ENCODE measurements at places on chromosomes 4 and X. TPM values are rescaled to one million over a fixed set of nuclear protein-coding genes. Genes with fewer than 3 reads are reported as not detected.

DNA sequence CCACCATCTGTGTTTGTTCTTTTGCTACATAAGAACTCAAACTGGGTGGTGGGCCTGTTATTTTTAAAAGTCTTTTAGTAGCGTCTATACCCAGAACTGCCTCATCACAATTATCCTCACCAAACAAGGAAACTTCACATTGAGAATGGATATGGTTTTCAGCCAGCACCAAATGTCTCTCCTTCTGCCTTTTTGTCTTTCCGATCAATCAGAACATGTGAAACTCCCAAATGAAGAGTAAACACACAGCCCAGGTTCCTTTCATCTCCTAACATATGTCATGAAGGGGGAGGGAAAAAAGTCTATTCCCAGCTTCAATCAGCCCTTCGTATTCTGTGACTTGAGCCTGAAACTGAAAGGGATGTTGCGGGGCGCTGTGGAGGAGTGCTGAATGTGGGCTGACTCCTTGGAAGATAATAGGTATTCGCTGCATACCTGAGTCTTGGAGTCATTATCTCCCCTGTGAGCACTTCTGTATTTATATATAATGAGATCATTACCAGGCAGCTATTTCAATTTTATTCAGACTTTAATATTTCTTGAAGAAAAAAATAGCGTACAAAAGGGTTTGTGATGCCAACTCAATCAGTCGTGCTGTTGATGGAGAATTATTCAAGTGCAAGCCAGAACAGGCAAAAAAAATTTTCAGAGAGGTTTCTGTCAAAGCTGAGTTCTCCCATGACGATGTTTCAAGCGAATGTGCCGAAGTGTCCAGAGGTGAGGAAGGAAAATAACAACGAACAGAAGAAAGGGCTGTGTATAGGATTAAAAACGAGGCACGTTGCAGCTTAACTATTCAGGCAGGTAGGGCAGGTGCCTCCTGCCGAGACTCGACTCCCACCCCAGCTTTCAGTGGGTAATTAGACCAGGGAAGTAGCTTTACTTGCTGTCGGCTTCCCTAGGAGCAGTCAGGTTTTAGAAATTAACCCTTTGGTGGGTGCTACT lies 163.9 kb upstream of the NOCT start:
- no peak for DNase-seq

GRCh38 chr4:143399113-143399949 lies 62.7 kb downstream of the GAB1 start:
- no peak for DNase-seq

DNA sequence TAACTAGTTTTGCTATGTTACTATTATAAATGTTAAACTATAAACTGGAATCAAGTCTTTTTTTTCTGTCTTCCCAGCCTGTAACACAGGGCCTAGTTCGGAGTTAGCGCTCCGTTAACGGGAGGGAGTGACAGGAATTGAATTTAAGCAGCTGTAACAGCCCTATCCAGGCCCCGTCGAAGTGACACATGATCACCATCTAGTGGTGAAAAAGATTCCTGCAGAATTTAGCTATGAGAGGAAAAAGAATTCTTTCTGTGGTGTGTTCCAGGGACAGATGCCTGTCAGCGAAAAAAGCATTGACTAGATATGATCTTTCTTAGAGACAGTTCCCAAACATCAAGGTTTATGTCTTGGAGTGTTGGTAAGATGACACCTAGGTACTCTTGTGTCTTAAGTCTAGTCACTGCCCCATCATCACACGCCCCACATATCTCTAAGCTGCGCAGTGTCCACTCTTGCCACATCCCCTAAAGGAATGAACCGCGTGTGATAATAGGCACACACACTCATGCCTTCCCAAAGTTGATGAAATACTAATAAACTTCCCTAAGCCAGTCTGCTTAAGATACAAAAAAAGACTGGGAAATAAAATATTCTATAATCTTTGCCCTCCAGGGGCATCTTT lies 2.1 kb downstream of the GAB3 start:
- no peak for DNase-seq

GRCh38 chr4:123623611-123624010 lies 227.0 kb downstream of the SPRY1 start:
- no peak for DNase-seq

- DNase-seq = no peak
These were observed 68.9 kb downstream of the RAB28 start for GRCh38 chr4:13415068-13415785.

GRCh38 chr4:174316546-174316945 lies 32.8 kb downstream of the CEP44 start:
- no peak for DNase-seq

DNA sequence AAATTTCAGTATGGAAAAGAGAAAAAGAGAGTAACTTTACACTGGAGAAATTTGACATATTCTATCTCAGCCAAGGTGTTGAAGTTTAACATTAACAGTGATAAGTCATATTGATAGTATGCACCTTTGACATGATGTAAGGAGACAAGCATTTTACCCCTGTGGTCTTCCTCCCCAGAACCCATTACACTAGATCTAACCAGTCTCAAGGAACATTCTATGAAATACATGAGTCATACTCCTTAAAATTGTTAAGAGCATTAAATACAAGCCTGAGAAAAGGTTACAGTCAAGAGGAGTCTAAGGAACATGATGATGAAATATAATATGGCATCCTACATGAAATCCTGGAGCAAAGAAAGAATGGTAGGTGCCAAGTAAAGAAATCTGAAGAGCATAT lies 1151.3 kb upstream of the IGFBP7 start:
- DNase-seq = no peak

DNA sequence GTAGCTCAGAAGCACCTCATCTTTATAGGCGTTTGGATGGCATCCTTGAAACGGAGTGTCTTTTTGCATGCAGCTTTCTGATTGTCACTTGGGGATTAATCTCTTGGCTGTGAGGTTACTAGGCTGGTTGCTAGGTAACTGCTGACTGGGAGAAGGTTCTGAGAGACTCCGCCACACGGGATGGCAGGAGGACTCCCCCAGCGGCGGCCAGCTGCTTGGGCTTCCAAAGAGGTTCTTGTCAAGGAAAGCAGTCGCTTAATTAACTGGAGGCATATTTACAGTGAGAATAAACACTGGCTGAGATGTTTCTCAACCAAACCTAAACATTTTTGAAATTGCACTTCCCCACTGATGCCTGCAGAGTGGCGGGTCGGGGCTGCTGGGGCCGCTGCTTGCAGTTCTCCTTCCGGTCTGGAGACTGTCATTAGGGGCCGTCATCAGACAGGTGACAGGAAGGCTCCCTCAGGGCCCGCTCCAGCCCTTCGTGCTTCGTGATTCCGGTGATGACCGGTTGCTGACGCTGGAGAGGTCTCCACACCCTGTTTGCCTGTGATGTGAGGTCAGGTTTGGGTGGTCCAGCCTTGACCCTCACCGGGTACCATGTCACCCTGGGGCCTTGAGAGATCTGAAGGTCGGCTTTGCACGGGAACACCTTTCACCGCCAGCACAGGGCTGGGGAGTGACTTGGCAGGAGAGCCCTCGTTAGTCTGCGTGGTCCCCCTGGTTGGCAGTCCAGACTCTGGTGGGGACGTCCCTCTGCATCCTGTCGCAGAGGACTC lies 9.1 kb downstream of the NSG1 start:
- no peak for DNase-seq

- no peak for DNase-seq
These were observed 18.8 kb downstream of the ATP1B4 start for GRCh38 chrX:120380699-120381098.

DNA sequence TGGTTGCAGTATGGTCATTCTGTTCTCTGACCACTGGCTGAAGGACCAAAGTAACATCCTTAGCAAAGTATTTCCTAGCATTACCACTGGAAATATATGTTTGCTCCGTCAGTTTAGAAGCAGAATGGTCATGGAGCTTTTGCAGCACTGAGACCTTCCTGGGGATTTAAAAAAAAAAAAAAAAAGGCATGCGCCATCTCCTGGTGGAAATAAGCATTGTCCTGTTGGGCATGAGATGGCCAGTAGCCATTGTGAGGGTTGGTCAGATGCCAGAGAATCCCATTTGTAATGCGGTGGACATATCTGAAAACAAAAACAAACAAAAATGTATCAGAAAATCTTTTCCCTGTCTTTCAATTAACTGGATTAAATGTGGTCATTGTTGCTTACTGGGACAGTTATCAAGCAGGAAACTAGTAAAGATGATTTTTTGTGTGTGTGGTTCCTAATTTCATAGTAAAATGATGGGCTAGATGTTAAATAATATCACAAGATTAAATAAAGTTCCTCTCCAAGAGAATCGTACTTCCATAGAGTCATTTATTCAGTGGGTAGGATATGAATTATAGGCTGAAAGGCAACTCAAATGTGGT lies 139.6 kb downstream of the SOWAHB start:
- no peak for DNase-seq

DNA sequence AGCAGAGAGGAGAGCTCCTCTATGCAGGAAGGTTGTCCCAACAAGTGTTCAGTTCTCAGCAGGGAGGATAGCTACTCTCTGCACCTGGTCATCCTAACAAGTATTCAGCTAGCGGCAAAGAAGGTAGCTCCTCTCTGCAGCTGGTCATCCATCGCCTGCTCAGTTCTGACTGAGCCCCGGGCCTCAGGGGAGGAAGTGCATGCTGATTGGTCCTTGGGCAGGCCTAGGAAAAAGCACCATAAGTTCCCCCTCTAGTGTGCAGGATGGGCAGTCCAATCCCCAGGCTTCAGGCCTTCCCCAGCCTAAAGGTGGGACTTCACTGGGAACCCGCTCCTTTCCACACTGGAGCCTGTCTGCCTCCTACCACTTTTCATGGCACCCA lies 4.4 kb upstream of the FBXW7 start:
- DNase-seq = no peak

- DNase-seq = no peak
These were observed 84.9 kb upstream of the ATOH1 start for GRCh38 chr4:93743635-93744034.

DNA sequence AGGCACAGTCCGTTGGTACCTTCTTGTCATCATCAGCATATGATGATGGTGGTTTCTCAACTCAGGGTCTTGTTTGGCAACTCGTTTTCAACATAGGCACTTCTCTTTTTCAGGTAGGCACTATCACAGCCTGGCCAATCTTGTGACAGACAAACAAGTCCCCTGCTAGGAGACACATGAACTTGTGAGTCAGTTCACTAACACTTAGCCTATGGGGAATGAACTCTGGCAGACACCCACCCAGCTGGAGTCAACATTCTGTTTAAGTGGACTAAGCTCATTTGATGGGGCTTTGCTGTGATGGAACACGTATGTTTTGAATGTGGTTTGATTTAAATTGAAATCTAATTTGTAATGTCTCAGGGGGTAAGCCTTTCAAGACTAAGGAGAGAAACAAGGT lies 100.7 kb upstream of the MAMLD1 start:
- no peak for DNase-seq

The TDO2 gene
- polyA plus RNA-seq = 3.5 TPM

The SLC4A4 gene
- polyA plus RNA-seq = 72.6 TPM

The ADAM29 gene
- polyA plus RNA-seq = 0.09 TPM

The ADH4 gene
- 1.2 TPM for polyA plus RNA-seq

The ATOH1 gene
- not detected for polyA plus RNA-seq

The LRCH2 gene
- 14.1 TPM for polyA plus RNA-seq

The SMIM31 gene
- polyA plus RNA-seq = 0.70 TPM

The PAPSS1 gene
- polyA plus RNA-seq = 94.3 TPM

The PLXNB3 gene
- polyA plus RNA-seq = 1.0 TPM

The GRIA2 gene
- 1.1 TPM for polyA plus RNA-seq

The FOXR2 gene
- not detected for polyA plus RNA-seq

The FGFBP2 gene
- polyA plus RNA-seq = not detected

Data from renal cortex interstitium (tissue), 15 donors.